ENCODE measurements at places on chromosomes 4 and X. TPM values are rescaled to one million over a fixed set of nuclear protein-coding genes. Genes with fewer than 3 reads are reported as not detected.

The TXK gene
- not detected for polyA plus RNA-seq

- no peak for DNase-seq
Measured at GRCh38 chr4:119744580-119744979, 116.0 kb upstream of the PDE5A start.

- no peak for DNase-seq
Measured at GRCh38 chrX:50615570-50616158, 145.0 kb upstream of the DGKK start.

- DNase-seq: no peak
Measured at GRCh38 chrX:149871940-149872339, 9.0 kb upstream of the MAGEA8 start.

GRCh38 chrX:21725496-21725895, 32.4 kb downstream of the SMPX start:
- DNase-seq: peak; percentile 60
